ENCODE measurements at places on chromosomes 5 and 9.
A peak's percentile ranks its signal among the peaks of the same experiment; 100 is the strongest.

GRCh38 chr9:91391412-91391811 is 29.7 kb upstream of the AUH start:
- no peak for DNase-seq
- H3K27ac ChIP-seq = no peak overlapping the region
- H3K4me1 ChIP-seq = no peaks in the 10 kb centered on the region
- no peaks in the 10 kb centered on the region for H3K27me3 ChIP-seq
- H3K36me3 ChIP-seq = no peaks in the 10 kb centered on the region

DNA sequence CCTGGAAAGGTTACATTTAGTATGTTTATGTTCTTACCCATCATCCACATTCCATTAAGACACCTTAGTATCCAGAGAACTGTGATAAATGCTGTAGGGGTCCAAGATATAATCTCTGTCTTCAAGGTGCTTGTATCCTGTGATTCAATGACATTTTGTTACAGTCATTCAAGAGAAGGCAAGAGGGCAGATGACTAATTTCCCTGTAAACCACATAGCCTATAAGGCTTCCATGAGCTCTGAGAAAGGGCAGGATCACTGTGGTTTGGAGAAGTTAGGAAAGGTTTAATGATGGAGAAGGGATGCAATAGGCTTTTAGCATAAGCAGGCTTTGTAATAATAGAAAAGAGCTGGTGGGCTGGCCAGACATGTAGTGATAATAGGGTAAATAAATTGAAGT is 40.0 kb downstream of the PAPPA start:
- no peaks in the 10 kb centered on the region for H3K27me3 ChIP-seq
- H3K4me3 ChIP-seq = no peak overlapping the region
- H3K36me3 ChIP-seq = no peaks in the 10 kb centered on the region
- no peak overlapping the region for H3K27ac ChIP-seq
- H3K4me1 ChIP-seq = no peaks in the 10 kb centered on the region
- no peak for DNase-seq

- H3K27ac ChIP-seq = no peak overlapping the region
- no peaks in the 10 kb centered on the region for H3K27me3 ChIP-seq
- H3K4me3 ChIP-seq = no peak overlapping the region
These were observed 105.6 kb downstream of the SUSD1 start for GRCh38 chr9:112069318-112070169.

DNA sequence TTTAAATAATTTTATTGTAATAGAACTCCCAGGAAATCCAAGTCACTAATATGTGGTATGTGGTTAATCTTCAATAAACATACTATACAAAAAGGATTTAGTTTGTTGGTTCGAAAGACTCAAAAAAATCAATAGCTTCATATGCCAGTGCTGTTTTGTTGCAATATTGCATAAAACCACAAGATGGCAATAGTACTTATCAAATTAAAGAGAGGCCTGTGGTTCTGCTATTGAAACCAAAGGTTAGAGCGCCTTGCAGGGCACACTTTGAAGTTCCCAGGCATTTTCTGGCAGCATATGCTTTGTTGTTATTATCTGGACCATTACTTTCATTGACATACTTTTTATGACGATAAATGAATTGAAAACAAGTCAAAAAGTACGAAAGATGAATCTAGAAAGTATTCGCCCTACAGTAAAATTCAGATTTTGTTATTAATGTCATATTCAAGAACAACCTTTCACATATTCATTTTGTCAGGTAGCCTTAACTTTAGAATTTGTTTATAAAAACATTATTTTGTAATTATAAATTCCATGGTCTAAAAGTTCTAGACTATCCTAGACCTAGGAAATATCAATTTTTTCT is 316.3 kb downstream of the MCTP1 start:
- no peak overlapping the region for H3K4me3 ChIP-seq
- DNase-seq = peak; percentile 45
- H3K27ac ChIP-seq = no peak overlapping the region
- H3K27me3 ChIP-seq = no peaks in the 10 kb centered on the region
- H3K36me3 ChIP-seq = no peaks in the 10 kb centered on the region

DNA sequence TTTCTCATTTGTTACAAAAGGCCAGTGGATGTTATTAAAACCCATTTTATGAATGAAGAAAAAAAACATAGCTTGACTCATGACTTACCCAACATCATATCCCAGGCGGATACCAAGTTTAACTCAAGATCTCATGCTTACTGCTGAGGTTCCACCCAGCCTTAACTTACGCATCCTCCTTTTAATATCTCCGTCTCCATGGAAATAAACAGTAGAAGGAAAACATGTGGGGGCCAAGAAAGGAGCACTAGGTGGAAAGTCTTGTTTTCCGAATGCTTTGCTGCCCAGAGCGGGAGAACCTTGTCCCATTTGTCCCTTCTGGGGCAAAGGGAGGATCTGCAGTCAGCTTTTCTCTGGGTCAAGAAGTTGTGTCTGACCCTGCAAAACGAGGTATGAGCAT is 44.1 kb downstream of the ANGPTL2 start:
- no peak for DNase-seq
- H3K27me3 ChIP-seq = no peaks in the 10 kb centered on the region
- H3K4me3 ChIP-seq = no peak overlapping the region
- H3K36me3 ChIP-seq = no peaks in the 10 kb centered on the region
- peaks cover 15% of the 10 kb centered on the region for H3K4me1 ChIP-seq

DNA sequence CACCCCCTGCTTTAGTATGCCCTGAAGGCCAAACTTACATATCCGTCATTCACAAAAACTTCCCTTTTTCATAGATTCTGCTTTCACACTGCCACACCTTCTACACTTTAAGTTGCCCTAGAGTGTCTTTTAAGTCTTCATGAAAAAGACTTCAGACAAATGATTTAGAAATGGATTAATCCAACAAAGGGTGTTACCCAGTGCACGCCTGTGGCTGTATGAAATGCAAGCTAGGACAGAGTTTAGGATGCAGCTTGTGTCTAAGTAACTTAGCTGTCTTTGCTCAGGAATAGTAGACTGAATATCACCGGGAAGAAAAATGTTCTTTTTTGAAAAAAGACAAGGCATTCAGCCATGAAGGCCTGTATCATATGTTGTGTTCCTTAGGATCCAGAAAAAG is 210.0 kb downstream of the MPDZ start:
- no peak for DNase-seq
- H3K27ac ChIP-seq = no peak overlapping the region
- no peaks in the 10 kb centered on the region for H3K4me1 ChIP-seq

DNA sequence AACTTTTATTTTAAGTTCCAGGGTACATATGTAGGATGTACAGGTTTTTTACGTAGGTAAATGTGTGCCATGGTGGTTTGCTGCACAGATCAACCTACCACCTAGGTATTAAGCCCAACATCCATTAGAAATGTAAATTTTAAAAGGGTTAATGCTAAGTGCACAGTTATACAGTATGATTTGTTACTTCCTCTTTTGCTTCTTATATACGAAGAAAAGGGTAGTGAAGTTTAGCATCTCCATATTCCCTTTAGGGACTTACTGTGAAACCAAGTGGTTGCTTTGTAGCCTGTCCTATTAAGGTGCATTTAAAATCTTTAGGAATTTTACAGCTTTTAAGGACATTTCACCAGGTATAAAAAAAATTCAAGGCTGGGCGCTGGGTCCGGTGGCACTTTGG is 46.4 kb downstream of the RBM27 start:
- DNase-seq = no peak
- peaks cover 9% of the 10 kb centered on the region for H3K36me3 ChIP-seq
- H3K27me3 ChIP-seq = no peaks in the 10 kb centered on the region
- no peaks in the 10 kb centered on the region for H3K4me1 ChIP-seq

DNA sequence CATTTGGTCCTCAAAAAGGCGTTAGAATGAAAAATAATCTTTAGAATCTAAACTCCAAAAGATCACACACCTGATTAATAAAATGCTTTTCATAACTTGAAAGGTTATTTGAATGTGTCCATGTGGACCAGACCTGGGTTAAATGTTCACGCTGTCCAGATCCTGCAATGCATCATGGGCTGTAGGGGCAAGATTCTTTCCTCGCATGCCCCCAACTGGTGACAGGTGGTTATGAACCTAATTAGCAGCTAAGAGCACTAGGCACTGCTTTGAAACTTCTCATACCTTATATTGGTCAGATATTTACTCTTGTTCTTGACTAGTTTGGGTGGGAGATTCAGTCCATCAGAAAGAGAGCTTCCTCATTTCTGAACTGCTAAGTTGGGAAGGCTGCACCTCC is 19.3 kb upstream of the PIP5K1B start:
- no peak overlapping the region for H3K27ac ChIP-seq
- no peaks in the 10 kb centered on the region for H3K36me3 ChIP-seq
- no peaks in the 10 kb centered on the region for H3K27me3 ChIP-seq
- H3K4me1 ChIP-seq = no peaks in the 10 kb centered on the region
- DNase-seq = no peak

- H3K36me3 ChIP-seq = no peaks in the 10 kb centered on the region
- no peaks in the 10 kb centered on the region for H3K4me1 ChIP-seq
- H3K4me3 ChIP-seq = no peak overlapping the region
- DNase-seq = no peak
- H3K27ac ChIP-seq = no peak overlapping the region
These were observed 75.0 kb downstream of the PTPDC1 start for GRCh38 chr9:94159069-94159939.

DNA sequence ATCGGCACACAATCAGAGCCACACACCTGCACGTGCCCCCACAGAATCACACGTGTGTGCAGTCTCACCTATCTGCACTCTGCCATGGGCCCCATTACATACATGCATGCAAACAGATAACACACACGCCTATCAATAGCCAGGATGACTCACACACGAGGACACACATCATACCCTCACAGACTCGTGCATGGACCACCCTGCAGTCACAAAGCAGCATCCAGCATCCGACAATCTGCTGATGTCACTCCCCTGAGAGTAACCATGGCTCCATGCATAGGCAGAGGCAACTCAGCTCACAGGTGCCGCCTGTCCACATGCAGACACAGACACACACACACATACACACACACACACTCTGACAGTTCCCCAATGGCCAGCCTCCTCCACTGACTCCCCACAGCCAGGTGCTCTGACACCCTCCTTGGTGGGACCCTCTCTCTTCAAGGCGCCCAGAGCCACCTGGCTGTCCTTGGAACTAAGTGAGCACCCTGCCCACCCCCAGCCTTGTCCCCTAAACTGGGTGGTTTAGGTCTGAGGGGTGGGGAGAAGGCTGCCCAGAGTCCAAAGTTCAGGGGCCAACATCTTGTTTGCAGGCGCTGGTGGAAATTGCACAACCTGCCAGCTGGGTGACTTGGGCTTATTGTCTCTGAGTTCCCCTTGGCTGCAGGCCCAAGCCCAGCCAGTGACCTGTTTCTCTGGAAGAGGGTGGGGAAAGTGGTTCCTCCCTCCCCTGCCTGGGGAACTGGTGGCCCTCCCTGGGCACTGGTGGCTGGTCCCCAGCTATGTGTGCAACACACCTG is 34.6 kb upstream of the NEK6 start:
- no peaks in the 10 kb centered on the region for H3K36me3 ChIP-seq
- no peak overlapping the region for H3K27ac ChIP-seq
- H3K27me3 ChIP-seq = no peaks in the 10 kb centered on the region
- no peak overlapping the region for H3K4me3 ChIP-seq

GRCh38 chr9:512555-513272 is 298.0 kb downstream of the DOCK8 start:
- H3K4me3 ChIP-seq = no peak overlapping the region
- H3K4me1 ChIP-seq = no peaks in the 10 kb centered on the region
- no peaks in the 10 kb centered on the region for H3K27me3 ChIP-seq
- DNase-seq = no peak
- no peak overlapping the region for H3K27ac ChIP-seq

- H3K27ac ChIP-seq = no peak overlapping the region
- no peak overlapping the region for H3K4me3 ChIP-seq
- no peaks in the 10 kb centered on the region for H3K27me3 ChIP-seq
- DNase-seq = no peak
- no peaks in the 10 kb centered on the region for H3K4me1 ChIP-seq
These were observed 19.2 kb downstream of the OBP2B start for GRCh38 chr9:133189826-133190225.

GRCh38 chr5:67815455-67816391 is 399.8 kb upstream of the PIK3R1 start:
- no peaks in the 10 kb centered on the region for H3K27me3 ChIP-seq
- peaks cover 1% of the 10 kb centered on the region for H3K4me1 ChIP-seq
- no peak overlapping the region for H3K4me3 ChIP-seq
- no peak overlapping the region for H3K27ac ChIP-seq

- H3K4me1 ChIP-seq = no peaks in the 10 kb centered on the region
- no peaks in the 10 kb centered on the region for H3K27me3 ChIP-seq
- H3K27ac ChIP-seq = no peak overlapping the region
- H3K4me3 ChIP-seq = no peak overlapping the region
These were observed 30.6 kb upstream of the TRIM32 start for GRCh38 chr9:116656501-116656971.

DNA sequence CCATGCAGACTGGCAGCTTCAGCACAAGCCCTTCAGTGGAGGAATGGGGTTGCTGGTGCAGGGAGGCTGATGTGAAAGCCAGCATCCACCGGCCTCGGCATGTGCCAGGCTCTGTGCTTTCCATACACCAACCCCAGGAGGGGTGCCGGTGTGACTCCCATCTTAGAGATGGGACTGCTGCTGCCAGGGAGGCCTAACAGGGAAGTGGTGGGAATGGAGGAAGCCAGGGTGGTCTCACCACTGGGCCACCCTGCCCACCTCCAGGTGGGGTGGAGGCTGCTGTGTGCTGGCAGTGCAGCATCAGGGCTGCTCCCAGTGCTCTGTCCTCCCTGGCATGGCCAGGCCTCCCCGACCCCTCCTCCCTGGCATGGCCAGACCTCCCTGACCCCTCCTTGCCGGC is 32.8 kb upstream of the PITX1 start:
- no peak for DNase-seq
- H3K4me3 ChIP-seq = no peak overlapping the region

DNA sequence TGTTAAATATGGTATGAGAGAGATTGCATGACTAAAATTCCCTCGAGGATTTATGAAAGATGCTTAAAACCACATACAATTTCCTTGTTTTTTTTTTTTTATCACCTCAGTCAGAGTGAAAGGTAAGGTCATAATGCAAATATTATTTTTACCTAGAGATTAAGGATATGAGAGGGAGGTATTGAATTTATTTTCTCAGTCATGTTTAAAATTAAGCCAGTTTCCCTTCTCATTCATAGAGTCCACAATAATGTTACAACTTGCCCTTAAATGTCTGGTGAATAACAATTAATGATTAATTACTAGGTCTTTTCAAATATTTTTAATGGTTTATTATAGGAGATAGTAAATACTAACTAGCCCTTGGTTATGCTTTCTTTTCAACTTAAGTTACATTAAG is 144.9 kb upstream of the HAPLN1 start:
- no peak for DNase-seq
- no peak overlapping the region for H3K27ac ChIP-seq
- no peaks in the 10 kb centered on the region for H3K4me1 ChIP-seq

DNA sequence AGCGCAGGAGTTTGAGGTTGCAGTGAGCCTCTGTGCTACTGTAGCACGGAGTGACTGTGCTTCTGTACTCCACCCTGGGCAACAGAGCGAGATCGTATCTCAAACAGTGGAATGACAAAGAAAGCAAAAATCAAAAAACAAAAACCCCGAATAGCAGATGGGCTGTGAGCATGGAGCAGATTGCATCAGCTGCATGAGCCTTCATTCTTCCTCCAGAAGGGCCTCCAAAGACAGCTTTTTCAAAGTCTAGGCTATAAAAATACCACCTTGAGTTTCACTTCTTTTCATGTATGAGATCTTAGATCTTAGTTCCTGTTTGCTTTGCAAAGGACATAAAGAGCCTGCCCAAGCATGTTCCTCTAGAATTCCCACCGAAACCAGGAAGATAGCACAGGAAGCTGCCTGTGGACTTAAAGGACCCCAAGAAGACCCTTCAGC is 15.0 kb upstream of the HSPB3 start:
- no peak overlapping the region for H3K4me3 ChIP-seq
- H3K4me1 ChIP-seq = no peaks in the 10 kb centered on the region
- no peaks in the 10 kb centered on the region for H3K27me3 ChIP-seq
- no peak overlapping the region for H3K27ac ChIP-seq

Data from iPS DF 6.9 (cell line).